ENCODE measurements at places on chromosomes 2 and 18. TPM values are rescaled to one million over a fixed set of nuclear protein-coding genes. Genes with fewer than 3 reads are reported as not detected.

Gene SPDYA
- total RNA-seq = 0.14 TPM

DNA sequence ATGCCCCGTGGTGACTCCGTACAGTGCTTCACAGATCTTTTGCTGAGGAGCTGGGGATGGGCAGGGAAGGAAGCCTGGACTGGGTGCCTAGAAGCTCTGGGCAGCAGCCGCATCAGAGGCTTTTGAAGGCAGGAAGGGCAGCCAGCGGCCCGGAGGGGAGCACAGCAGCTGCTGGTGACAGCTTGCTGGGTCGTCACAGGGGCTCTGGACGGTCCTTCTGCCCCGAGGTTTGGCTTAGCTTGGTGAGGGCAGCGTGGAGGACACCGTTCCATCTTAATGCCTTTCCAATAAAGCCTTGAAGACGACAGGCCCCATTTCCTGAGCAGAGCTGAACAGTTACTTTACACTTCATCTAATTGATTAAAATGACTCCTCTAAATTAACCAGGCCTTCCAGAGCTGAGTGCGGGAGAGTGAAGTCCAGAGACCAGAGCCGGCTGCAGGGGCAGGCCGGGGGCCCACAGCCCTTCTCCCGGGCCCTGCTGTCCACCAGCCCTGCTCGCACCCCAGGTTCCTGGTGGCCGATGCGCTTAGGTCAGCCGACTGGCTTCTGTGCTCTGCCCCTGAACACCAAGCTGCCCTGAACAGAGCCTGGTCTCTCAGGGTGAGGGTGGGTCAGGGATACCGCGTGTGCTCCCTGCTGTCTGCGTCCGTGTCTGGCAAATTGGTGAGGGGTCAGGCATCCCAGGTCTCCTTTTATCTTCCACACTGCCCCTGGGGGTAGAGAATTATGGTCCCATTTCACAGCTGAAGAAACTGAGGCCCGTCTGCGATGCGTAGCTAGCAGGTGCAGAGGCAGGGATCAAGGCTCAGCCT lies 43.5 kb downstream of the RRM2 start:
- DNase-seq = no peak
- no peaks in the 10 kb centered on the region for H3K36me3 ChIP-seq
- peaks cover 9% of the 10 kb centered on the region for H3K4me1 ChIP-seq

GRCh38 chr2:163553601-163554000 lies 182.2 kb downstream of the FIGN start:
- no peaks in the 10 kb centered on the region for H3K27me3 ChIP-seq
- H3K27ac ChIP-seq = no peak overlapping the region
- DNase-seq = no peak
- no peaks in the 10 kb centered on the region for H3K36me3 ChIP-seq

DNA sequence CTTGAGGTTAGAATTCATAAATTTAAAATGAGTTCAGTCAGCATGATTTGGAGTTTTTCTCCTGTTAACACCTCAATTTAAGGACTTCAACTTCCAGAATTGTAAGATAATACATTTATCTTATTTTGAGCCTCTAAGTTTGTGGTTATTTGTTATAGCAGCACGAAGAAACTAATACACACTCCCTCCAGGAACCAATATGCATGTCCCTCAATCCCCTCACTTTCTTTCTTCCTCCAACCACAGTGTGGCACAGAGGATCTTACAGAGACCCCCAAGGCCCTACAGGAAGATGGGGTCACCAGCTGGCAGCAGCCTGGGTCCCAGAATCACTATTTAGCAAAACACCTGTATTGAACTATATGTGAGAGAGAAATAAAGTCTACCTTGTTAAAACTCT lies 242.0 kb downstream of the RAD51AP2 start:
- no peaks in the 10 kb centered on the region for H3K36me3 ChIP-seq
- DNase-seq = no peak
- H3K4me1 ChIP-seq = no peaks in the 10 kb centered on the region
- H3K27me3 ChIP-seq = no peaks in the 10 kb centered on the region

DNA sequence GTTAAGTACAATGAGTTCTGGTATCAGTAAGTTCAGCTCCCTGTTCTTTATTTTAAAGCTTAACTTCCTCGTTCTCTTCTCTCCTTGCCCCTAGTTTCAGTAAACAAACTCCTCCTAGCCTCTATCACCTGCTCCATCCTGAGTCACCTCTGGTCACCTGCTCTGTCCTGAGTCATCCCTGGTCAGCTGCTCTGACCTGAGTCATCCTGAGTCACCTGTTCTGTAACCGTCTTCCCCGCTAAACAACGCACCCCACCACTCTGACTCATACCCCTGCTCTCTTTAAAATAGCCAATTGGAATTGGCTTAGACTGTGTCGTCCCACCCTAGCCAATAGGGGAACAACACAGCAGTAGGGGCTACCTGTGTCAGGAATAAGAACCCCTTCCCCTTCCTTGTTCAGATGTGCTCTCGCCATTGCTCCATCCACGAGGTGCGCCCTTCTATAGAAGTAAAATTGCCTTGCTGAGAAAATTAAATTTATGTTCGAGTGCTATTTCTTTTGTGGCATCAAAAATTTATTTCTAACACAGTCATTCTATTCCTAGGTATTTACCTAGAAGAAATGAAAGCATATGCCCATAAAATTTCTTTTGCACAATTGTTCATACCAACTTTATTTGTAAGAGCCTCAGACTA lies 24.9 kb upstream of the RMND5A start:
- no peaks in the 10 kb centered on the region for H3K36me3 ChIP-seq
- DNase-seq = no peak
- H3K4me3 ChIP-seq = no peak overlapping the region
- no peak overlapping the region for H3K27ac ChIP-seq
- H3K4me1 ChIP-seq = no peaks in the 10 kb centered on the region
- H3K27me3 ChIP-seq = no peaks in the 10 kb centered on the region

GRCh38 chr2:151423760-151424159 lies 14.1 kb downstream of the RIF1 start:
- no peaks in the 10 kb centered on the region for H3K4me1 ChIP-seq
- H3K4me3 ChIP-seq = no peak overlapping the region
- DNase-seq = no peak
- H3K36me3 ChIP-seq = peaks cover 80% of the 10 kb centered on the region
- no peaks in the 10 kb centered on the region for H3K27me3 ChIP-seq

- peaks cover 18% of the 10 kb centered on the region for H3K4me1 ChIP-seq
- peak; percentile 95 for DNase-seq
- no peaks in the 10 kb centered on the region for H3K27me3 ChIP-seq
- peak within 1 kb of the TSS; percentile 98 for H3K27ac ChIP-seq
- peak within 1 kb of the TSS; percentile 84 for H3K4me3 ChIP-seq
- no peaks in the 10 kb centered on the region for H3K36me3 ChIP-seq
Measured at GRCh38 chr2:70190418-70191243, at the start of gene C2orf42. TSS of gene C2orf42 (minus strand) at chr2:70191019. CDS start at chr2:70181985, 9,034 bp downstream.

Data from left ventricle myocardium inferior (tissue), 1 donor.